ENCODE measurements at places on chromosomes 2 and 18.

- no peak for DNase-seq
Observed at GRCh38 chr2:106299696-106300095, 105.6 kb upstream of the UXS1 start.

DNA sequence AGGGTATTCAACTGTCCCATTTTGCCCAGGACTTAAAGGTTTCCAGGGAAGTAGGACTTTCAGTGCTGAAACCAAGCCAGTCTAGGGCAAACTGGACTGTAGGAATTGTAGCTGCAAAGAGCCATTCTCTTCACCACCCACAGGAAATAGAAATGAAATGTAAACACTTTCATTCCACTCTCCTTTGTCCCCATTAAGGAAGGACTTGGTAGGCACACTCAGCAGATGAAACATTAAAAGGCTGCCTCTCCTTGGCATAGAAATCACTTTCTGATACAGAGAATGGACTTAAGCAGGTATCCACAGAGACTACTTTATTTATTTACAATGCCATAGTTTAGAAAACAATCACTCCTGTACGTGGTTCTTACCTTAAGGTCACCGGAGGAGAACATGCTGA is 102.9 kb upstream of the CCDC195 start:
- DNase-seq = no peak

DNA sequence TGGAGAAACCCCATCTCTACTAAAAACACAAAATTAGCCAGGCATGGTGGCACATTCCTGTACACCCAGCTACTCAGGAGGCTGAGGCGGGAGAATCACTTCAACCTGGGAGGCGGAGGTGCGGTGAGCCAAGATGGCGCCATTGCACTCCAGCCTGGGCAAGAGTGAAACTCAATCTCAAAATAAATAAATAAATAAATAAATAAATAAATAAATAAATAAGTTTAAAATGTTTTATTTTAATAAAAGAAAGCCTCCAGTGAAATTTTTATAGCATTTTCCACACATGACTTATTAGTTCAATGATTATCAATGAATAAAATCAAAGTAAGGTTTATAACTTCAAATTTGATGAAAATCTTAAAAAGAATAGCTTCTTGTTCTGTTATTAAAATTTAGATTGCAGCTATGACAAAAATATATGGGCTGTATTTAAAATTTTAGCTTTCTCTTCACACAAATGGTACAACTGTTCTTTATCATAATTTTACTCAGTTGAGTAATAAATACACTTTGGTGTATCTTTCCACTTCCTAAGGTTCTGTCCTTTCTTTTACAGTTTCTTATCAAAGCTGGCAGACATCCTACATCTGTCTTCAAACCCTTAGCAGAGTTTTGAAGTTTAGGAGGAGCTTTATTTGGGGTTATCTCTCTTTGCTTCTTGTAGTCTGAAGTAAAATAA is 78.4 kb upstream of the ZSWIM2 start:
- DNase-seq = no peak

DNA sequence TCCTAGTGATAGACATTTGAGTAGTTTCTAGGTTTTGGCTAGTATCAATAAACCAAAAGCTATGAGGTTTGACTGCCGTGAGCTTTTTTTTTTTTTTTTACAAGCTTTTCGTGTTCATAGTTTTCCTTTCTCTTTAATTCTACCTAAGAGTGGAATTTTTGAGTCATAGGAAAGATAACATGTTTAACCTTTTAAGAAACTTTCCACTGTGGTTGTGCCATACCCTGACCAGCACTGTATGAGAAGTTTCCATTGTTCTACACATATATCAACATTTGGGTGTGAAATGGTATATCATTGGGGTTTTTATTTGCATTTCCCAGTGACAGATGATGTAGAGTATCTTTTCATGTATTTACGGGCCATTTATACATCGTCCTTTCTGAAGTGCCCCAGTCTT is 31.7 kb downstream of the UBE2F start:
- DNase-seq = no peak

DNA sequence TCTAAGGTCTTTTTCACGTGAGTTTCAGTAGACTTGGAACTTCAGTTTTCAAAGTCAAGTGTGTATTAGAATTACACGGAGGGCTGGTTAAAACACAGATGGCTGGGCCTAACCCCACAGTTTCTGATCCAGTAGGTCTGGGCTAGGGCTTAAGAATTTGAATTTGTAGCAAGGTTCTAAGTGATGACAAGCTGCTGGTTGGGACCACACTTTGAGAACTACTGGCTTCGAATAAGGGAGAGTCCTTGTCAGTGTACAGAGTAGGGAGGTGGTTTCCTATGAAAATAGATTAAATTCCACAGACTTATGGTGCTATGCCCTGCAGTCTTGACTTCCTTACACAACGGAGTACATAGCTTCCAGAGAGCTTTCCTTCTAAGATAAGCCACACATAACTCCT is 4.5 kb downstream of the RHOB start:
- no peak for DNase-seq

DNA sequence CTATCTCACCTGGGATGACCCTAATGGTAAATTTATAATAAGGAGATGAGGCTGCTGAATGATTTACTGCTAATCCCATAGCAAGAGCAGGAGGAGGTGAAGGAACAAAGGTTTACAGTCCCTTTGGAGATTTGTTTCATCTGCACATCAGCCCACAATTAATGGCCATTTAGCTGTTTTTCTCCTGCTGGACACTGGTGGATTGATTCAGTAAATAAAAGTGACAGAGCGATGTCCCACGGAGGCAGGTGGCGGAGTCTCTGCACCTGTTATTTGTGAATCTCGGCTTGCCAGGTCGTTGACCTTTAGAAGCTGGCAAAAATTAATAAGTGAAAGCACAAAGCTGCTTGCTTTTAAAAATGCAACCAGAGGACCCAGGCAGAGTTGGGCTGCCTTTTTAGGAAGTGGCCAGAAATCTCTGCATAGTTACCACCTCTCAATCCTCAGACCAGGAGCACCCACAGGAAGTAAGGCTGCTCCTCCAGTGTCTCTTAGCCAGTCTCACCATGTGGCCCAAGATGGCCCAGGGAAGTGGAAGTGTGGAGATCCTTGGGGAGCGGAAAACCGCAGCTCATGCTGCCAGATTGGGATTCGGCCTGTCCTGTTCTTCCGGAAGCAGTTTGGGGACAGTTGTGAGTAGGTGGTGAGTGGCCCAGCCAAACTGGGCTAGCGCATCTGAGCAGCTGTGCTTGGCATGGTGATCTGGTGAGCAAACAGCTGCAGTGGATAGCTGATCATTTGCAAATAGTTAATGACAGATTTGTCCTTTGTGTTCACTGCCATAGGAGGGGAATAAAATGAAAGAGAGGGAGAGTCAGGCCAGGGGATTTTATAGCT is 1005.7 kb upstream of the PIK3C3 start:
- DNase-seq = no peak

GRCh38 chr2:167190053-167190452 is 301.8 kb downstream of the XIRP2 start:
- DNase-seq = no peak

- no peak for DNase-seq
Observed at GRCh38 chr18:60549338-60549960, 176.9 kb upstream of the MC4R start.

DNA sequence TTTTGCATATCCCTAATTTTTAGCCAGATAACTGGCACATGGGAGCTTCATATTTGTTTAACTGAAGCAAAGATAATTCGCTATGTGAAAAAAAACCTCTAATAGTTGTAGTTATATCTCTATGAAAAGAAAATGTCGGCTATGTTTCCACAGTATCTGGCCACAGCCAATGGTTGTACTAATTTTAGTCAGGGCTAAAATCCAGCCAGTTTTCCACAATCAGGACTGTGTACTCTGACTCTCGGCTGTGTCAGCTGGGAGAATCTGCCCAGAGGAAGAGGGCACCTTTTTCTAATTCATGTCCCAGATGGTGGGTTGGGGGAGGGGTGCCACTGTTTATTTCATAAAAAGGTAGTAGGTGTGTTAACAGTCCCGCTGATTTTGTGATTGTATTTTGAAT is 38.8 kb downstream of the STRADB start:
- DNase-seq = no peak

DNA sequence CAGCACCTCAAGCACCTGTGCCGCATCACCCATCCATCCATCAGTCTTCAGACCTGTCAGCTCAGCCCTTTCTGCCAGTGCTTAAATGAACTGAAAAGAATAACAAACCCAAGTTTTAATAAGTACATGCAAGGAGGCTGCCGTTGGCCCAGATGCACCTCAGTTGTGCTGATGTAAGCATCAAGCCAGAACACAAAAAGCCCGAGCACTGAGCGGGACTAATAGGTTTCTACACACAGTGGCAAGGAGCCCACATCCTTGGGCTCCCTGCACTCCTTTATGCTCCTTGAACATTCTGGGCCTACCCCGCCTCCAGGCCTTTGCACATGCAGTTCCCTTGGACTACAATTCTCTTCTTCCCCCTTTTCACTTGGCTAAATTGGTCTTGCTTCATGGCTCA is 165.6 kb downstream of the ALK start:
- no peak for DNase-seq

DNA sequence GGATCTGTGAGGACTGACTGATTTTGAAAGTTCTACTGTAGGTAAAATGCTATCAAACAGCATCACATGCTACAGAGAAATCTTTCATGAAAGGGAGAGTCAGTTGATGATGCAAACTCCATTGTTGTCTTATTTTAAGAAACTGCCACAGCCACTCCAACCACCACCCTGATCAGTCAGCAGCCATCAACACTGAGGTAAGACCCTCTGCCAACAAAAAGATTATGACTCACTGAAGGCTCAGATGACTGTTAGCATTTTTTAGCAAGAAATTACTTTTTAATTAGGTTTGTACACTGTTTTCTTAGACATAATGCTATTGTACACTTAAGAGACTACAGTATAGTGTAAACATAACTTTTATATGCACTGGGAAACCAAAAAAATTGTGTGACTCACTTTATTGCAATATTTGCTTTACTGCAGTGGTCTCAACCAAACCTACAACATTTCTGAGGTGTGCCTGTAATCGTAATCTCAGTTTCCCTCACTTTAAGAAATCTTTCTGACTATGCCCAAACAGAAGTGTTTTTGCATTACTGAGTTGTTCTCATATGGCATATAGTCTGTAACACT is 42.8 kb downstream of the METTL8 start:
- DNase-seq = no peak

DNA sequence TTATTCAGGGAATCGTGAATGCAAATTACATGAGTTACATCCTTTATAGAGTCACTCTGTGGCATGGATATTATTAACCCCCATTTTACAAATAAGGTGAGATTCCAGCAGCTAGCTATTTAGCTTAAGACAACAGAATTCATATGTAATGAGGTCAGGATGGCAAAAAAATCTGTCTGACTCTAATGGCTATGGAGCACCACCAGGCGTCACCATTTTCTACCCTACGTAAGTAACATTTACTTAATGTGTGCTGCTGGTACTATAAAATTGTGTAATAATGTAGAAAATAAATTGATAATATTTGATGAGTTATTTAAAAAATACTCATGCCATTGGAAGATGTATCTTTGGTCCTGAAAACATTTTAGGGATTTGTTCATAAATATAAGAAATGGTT is 2040.1 kb upstream of the LRRTM1 start:
- DNase-seq = no peak

DNA sequence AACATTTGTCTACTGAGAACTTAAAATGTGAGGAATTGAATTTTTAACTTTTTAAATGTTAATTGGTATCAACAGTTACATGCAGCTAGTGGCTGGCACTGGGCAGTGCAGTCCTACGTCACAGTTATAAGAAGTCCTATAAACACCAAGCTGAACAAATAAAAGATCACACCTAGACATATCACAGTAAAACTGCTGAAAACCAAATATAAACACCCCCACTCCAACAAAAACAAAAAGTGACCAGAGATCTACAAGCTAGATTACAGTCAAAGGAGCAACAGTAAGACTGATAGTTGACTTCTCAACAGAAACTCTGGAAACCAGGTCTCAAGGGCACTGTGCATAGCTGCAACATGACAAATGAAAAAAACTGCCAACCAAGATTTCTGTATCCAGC is 19.4 kb downstream of the TLK1 start:
- DNase-seq = no peak

GRCh38 chr18:57649556-57650500 is 28.2 kb upstream of the NARS1 start:
- DNase-seq = no peak

- no peak for DNase-seq
Observed at GRCh38 chr18:36454848-36455458, 157.4 kb downstream of the FHOD3 start.

DNA sequence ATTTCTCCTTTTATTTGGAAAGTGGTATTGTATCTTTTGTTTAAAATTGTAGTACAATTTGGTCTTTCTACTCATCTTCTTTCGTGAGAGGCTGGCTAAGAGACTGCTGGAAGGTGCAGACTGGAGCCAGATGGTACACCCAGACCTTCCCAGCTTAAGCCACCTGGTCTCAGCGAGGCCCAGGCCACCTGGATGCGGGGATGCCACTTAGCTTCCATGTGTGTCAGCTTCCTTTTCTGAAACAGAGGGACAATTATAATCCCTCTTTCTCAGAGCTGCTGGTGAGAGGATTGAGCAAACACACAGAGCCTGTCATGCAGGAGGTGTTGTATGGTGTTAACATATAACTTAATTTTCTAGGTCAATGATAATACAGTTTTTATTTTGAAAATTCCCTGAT is 17.4 kb downstream of the FARP2 start:
- no peak for DNase-seq

DNA sequence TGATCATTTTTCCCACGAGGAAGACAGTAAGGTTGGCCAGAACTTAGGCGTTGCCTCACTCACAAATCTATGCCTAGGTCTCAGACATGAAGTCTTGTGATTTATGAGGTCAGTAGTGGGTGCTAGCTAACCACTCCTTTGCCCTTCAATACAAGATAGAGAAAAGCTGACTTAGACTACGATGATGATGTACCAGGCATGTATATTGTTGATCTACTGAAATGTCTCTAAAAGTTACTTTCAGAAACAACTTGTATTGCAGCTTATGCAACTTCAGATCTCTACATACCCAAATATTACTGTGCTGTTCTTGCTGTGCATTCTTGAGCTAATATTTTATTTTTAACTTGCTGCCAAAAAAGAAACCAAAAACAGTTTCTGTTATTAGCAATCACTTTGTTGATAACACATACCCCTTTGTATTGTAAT is 30.6 kb downstream of the MAPRE2 start:
- DNase-seq = no peak

GRCh38 chr2:132662732-132663131 is 7.3 kb downstream of the LYPD1 start:
- DNase-seq = no peak

DNA sequence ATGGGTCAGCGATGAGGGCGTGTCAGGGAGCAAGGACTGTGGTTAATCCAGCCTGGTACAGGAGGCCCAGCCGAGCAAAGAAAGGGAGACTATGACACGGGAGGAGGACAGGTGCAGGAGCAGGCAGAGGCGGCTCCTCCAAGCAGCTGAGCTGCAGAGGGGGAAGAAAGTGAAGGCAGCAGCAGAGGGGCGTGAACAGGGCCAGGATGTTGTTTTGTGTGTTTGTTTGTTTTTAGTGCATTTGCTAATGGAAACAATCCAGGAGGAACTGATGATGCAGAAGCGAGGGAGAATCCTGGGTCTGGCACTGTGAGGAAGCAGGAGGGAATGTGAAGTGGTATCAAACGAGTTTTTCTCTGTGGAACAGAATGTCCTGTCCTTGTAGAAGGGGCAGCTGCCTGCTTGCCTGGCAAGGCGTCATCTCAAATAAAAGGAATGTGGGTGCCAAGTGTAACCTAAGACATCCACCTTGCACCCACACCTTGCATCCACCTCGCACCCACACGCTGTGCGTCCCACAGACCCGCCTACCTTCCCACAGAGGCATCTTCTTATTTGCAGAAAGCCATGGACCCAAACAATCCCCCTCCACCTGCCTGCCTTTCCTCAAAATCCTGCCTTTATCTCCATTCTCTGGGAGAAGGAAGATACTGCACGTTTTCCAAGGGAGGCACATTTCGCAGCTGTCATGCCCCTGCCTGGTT is 134.8 kb downstream of the SH3BP4 start:
- DNase-seq = no peak

Measured in stimulated activated CD4-positive, alpha-beta T cell treated with anti-CD3 and anti-CD28 coated beads, Interleukin-4, amount 100 ng/mL, for 48 hours (primary cell).